ENCODE measurements at places on chromosomes 2 and 18.

DNA sequence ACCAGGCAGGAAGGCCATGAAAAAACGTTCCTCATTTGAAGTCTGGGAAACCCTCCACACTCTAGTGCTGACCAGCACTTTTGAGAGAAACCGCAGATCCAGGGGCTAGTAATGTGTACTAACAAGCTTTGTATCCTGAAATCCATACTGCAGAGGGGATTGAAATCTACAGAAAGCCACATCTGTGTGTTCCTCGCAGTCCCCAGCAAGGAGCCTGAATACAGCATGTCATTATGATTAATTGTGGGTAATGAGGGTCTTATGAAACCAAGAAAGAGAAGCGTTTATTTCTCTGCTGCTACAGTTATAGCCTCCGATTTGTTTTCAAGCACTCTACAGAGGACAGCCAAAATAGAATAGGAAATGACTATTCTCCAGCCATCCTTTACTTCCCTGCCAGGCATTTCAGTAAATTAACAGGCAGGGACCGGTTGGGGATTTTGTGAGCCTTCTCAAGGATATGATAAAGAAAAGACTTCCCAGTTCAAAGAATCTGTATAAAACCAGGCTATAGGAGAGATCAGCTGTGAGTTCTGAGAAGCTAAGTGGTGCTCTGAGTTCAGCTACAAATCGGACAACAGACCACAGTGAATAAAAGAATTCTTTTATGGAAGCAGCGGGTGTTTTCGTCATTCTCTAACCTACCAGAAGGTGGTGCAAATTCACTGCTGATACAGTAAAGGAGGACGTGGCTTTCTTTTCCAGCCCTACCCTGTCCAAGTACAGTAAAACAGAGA, 133.4 kb downstream of the INSIG2 start:
- peak; percentile 14 for DNase-seq

DNA sequence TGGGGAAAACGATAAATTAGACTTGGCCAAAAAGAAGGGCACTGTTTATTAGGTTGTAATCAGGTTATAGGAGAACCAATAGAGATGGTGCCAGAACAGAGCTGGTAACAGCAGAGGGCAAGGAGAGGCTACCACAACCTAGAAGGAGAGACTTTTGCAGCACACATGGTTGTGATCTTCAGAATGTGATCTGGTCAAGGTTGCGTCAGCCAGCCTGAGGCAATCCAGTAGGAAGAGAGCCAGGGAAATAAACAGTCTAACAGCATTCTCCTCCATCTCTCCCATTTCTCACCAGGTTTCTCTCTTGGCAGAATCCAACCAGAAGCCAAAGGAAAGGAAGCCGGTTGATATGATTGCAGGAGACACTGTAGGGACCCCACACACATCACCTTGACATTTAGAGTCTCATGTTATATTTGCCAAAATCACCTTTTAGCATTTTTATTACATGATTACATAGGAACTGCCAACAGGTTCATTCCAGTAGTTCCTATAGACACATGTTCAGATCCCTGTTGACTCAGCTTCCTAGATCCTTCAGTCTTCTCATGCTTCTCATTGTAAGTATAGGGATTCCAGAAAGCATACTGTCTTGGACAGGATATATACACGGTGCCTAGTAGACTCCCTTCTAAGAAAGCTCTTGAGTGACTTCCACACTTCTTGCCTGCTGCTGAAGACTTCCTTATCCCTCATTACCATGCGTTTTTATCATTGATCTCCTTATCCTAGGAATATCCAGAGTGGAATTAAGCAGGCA, 17.6 kb upstream of the SPATS2L start:
- no peak for DNase-seq

GRCh38 chr2:210899131-210899530, 342.7 kb downstream of the CPS1 start:
- DNase-seq: no peak

DNA sequence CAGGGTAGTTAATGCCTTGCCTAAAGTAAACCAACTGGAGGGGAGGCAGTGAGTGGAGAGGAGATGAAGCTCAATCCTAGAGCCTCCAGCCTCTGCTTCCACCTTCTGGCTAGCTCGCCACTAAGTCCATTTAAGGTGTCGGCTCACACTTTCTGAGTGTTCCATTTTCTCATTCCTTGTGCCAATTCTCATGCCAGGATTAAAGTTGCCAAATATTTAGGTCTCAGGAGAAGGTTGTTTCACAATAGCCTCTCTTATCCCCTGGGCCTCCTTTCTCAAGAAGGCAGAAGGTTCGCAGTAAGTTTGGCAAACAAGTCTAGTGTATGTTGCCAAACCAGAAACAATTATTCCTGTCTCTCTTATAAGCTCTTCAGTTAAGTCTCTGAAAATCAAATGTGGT, 57.2 kb downstream of the TACR1 start:
- DNase-seq: no peak

DNA sequence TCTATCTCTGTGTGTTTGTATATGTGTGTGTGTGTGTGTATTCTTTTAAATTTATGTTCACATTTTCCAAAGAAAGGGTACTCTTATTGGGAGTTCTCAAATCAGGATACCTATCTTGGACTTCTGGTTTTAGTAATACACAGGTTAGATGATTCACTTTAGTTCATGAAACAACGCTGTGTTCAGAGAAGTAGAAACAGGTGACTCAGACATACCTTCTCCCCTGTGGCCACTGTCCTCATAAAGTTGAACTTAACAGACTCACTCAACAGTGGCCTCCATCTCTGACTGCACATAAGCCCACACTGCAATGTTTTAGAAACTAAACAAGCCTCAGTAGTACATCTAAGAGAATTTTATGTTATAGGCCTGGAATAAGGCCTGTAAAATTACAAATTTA, 566.6 kb upstream of the VRK2 start:
- no peak for DNase-seq

DNA sequence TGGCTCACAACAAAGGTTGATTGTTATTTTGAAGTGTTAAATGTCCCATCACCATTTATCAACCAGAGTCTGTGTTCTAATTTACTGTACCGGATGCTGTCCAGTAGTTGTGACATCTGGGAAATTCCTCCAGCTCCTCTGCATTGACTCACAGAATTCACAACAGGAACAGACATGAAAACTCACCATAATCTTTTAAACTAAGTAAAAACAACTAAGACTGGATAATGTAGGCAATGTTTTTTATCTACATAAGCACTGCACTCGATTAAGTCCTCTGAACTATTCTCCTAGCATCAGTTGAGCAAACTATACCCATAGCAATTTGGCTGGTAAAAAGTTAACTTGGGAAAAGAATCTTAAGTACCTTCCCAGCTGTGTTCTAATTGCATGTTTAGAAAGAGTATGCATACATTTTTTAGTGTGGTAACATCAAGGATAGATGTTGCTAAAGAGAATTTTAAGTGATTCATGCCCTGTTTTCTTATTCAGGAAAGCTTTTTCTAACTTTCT, 42.9 kb upstream of the MYO1B start:
- no peak for DNase-seq

- no peak for DNase-seq
These were observed 12.3 kb upstream of the TNFRSF11A start for GRCh38 chr18:62312851-62313250.

DNA sequence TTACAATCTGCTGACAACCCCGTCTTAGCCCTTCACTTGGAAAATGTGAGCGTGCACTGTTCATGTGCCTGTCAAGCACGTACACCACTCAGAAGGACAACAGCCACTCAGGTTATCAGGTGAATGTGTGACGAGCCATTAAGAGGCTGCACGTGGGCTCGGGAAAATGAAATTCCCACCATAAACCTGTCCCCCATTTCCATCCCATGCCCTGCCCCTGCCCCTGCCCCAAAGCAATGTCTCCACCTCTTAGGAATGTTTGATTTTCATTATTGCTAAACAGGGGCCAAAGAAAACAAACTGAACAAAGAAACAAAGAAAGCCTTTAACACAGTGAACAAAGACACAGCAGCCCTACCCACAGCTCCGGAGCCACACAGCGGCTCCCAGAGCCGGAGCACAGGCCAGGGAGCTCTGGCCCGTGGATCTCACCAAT, 90.5 kb downstream of the TMEM18 start:
- DNase-seq: no peak

DNA sequence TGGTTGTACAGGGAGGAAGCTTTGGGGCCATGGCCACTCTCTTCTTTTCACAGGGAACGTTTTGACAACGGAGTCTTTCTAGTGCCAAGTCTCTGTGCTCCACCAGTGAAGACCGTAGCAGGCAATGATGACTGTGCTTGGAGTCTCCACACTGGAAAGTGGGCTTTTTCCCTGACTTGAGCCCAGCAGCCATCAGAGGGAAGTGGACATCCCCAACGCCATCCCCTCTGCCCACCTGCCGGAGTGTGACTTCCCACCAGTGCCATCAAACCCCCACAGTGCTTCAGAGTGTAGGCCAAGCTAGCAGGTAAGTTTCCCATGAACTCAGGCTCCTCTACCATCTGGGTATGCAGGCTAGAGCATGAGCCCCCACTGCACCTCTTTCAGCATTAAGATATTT, 78.7 kb downstream of the APOB start:
- no peak for DNase-seq

DNA sequence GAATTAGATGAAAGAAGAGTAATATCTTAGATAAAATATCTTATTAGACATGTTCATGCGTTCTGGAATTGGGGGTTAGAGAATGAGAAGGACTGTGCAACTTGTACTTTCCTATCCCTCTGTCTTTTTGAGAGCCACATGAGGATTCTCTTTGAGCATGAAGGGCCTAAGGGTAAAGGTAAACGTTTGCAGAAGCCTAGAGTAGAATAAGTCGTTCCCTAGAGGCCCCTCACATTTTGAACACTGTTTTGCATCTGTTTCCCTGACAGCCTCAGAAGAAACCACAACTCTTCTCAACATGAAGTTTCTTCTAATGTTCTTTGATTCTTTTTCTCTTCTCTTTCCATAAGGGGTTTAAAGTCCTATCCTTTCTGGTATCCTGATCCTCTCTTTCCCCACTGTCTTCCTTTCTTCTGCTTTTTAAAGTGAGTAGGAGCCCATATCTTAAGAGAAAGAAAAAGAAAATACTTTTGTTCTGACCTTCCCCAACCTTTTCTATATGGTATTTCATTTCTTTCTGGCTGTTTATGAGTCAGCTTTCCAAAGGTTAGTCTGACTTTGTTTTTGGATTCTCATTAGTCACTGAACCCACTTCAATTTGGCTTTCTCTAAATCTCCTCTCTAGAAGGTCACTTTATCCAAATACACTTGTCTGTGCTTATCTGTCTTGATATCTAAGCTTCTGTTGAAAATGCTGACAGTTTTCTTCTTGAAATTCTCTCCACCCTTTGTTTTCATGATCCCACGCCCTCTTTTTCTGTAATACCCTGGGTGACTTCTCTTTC, 34.8 kb downstream of the PPP1R1C start:
- no peak for DNase-seq

- no peak for DNase-seq
These were observed 464 bp upstream of the TLX2 start for GRCh38 chr2:74513605-74514367.
